ENCODE measurements at places on chromosomes 6 and 20.

DNA sequence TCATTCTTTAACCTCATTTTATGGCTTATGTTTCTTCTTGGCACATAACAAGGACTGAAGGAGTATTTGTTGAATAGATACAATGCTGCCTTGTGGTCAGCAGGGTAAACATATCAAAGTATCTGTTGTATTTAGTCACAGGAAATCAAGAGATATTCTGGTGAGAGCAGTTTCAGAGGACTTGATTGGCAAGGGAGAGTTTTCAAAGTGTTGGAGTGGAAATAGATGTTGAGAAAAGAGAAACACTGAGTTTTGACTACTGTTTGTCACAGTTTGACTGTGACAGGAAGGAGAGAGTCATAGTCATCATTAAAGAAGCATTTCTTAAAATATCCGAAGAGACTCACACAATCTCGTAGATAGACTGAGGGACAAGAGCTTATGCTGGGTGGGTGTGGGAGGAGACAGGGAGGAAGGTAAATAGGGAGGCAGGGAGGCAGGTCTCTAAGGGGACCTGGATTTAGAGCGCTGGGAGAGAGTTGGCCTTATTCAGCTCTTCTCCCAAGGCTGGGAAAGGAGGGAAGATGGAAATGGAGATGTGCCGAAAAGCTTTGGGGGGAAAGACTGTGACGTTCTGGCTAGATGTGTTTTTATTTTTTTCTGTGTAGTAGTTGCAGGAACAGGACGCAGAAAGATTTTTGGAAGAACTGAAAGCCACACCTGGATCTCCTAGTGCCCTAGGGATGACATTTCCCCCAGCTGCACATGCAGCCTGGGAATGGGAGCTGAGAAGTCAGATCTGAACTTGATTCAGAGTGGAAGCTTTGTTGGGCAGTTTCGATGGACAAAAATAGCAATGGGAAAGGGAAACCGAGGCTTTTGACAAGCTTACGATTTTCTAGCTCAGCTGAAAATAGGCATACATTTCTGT is 65.0 kb upstream of the IFNGR1 start:
- no peak for DNase-seq

- no peak for DNase-seq
Observed at GRCh38 chr6:101454106-101454676, 60.7 kb downstream of the GRIK2 start.

- DNase-seq = no peak
Observed at GRCh38 chr6:51827580-51827979, 259.8 kb downstream of the PKHD1 start.

- DNase-seq = no peak
Observed at GRCh38 chr6:83868639-83869038, 9.2 kb downstream of the CYB5R4 start.

- DNase-seq = no peak
Observed at GRCh38 chr6:154511791-154512190, 1.3 kb upstream of the CNKSR3 start.

GRCh38 chr6:109466212-109466923 is 10.8 kb upstream of the MICAL1 start:
- no peak for DNase-seq

- DNase-seq = no peak
Observed at GRCh38 chr6:100210137-100211117, 216.4 kb upstream of the MCHR2 start.

Data from aorta (tissue), 5 donors.